ENCODE measurements at places on chromosomes 7 and 10. TPM values are rescaled to one million over a fixed set of nuclear protein-coding genes. Genes with fewer than 3 reads are reported as not detected.

Gene ACSL5
- total RNA-seq, result 0.30 TPM

Gene ASB10
- total RNA-seq, result not detected

Gene DLG5
- 22.6 TPM for total RNA-seq

Gene ZNF365
- total RNA-seq, result 0.84 TPM

Gene SERPINE1
- 1,155 TPM for total RNA-seq

Gene LOXL4
- 12.4 TPM for total RNA-seq

Gene ABCC2
- total RNA-seq, result 0.17 TPM

Gene OR2A1
- total RNA-seq, result under 0.01 TPM

Gene EPHB6
- total RNA-seq, result 7.4 TPM

Gene GPR15LG
- not detected for total RNA-seq

Gene TMEM270
- not detected for total RNA-seq

Gene MCM7
- total RNA-seq, result 204 TPM

Gene ITIH2
- total RNA-seq, result not detected

Gene ITIH5
- 0.67 TPM for total RNA-seq

Gene TACR2
- total RNA-seq, result not detected

Gene TMEM26
- 0.89 TPM for total RNA-seq

Gene SPDYE16
- total RNA-seq, result not detected

All from bronchus fibroblast of lung (primary cell).